Epithelial cell of alveolus of lung (primary cell): ENCODE measurements at places on chromosomes 3 and 15. TPM values are rescaled to one million over a fixed set of nuclear protein-coding genes. Genes with fewer than 3 reads are reported as not detected.

The IL5RA gene
- total RNA-seq: not detected in 2 replicates

The DNAJB11 gene
- total RNA-seq: 48.7 and 72.1 TPM in 2 replicates

The RASGRP1 gene
- total RNA-seq: 0.52 TPM in 1 of 2 replicates, not detected in the other

The ZNF80 gene
- total RNA-seq: not detected in 2 replicates

The HIGD2B gene
- total RNA-seq: not detected in 2 replicates

The SOX14 gene
- not detected in 2 replicates for total RNA-seq
